Mesendoderm (in vitro differentiated cells): ENCODE measurements at places on chromosomes 5 and 9.

DNA sequence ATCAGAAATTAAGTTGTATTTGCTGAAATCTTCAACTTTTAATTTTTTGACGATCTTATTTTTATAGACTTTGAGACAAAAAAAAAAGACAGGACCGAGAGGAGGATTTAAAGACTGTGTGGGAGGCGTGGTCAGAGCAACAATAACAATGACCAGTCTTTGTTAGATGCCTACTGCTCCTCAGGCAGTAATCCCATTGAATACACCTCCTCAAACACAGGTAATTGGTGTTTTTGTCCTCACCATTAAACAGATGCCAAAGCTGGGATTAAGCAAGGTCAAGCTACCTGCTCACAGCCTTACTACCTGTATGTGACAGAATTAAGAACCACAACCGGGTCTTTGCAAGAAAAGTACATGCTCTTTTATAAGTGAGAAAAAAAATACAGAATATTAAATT, 233.3 kb upstream of the GRAMD2B start:
- peak; percentile 62 for DNase-seq

DNA sequence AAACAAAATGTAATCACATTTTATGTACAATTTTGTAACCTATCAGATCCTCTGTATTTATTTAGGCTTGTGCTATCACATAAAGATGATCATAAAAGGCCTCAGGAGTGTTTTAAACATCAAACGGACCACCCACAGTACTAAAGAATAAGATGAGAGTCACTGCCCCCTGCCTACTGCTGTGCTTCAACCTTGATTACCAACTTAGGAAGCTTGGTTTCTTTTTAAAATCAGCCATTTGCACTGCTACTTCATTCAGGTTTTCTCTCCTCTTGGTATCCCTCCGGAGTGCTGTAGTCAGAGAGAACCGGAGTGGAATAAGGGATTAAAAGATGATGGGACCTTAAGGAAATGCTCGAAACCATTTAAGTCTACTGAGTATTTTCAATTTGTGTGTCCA, 6.9 kb downstream of the C7 start:
- DNase-seq: peak; percentile 25

GRCh38 chr5:61450493-61451279, 118.6 kb downstream of the ZSWIM6 start:
- no peak for DNase-seq

DNA sequence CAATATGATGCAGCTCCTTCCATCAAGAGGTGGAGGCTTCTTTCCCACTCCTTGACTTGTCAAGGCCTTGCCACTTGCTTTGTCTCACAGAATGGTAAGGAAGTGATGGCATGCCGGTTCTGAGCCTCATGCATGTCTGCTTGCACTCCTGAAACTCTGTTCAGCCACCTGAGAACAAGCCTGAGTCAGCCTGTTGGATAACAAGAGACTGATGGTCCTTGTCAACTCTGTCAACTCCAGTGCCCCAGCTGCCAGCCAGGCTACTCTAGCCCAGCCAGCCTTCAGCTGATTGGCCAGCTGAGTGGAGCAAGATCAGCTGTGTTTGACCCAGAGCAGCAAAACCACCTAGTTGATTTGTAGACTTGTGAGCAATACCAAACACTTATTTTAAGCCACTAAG, 4.4 kb upstream of the TENT4A start:
- no peak for DNase-seq

DNA sequence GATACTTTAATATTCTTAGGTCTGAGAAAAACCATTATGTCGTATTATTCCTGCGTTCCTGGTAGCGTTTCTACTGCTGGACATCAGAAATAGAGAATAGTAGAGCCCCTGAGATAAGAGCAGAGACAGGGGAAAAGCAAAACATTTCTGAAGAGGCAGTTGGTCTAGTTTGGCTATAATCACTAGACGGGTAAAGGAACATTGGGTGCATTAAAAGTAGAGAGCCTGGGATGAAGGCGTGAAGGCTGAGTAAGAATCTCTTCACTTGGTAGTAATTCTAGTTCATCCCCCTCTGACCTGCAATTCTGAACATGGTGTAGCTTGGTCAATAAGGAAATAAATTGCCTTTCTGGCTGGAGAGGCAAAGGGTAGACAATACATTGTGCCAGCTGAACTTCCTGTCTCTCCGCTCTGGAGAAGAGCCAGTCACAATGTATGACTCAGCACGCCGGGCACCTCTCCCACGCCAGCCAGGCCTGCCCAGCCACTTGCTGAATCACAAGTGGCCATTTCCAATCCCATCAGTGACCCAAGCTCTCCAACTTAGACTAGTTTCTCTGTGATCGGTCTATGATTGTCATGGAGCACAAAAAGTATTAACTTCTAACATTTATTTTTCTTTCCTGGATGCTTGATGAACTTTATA, 75.4 kb downstream of the STK32A start:
- peak; percentile 33 for DNase-seq

GRCh38 chr9:7794196-7794595, 5.4 kb downstream of the DMAC1 start:
- DNase-seq: peak; percentile 1

- DNase-seq: no peak
Measured at GRCh38 chr5:57246426-57246825, 72.6 kb downstream of the GPBP1 start.

GRCh38 chr5:117788596-117788995, 1199.8 kb downstream of the DTWD2 start:
- DNase-seq: no peak
